ENCODE measurements at places on chromosomes 3 and 15.
A peak's percentile ranks its signal among the peaks of the same experiment; 100 is the strongest.

DNA sequence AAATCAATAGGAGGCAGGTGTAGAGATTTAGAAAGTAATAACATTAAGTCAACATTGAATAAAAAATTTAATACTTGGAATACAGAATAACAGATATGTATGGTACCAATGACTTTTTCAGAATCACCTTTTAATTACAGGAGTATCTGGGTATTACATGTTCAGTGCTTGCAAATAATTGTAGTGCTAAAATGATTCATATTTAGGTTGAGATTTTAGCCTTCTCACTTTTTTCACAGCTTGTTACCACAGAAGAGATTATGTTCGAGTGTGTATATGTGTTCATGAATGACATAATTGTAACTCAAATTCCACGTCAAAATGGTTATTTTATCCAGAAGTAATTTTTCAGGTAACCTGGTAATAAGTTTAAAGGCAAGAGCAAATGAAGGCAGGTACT is 187.9 kb upstream of the TBL1XR1 start:
- no peak for DNase-seq

- no peak for DNase-seq
Observed at GRCh38 chr3:149368201-149368673, 9.2 kb downstream of the TM4SF1 start.

GRCh38 chr3:8532251-8532871 is 30.7 kb downstream of the LMCD1 start:
- DNase-seq: no peak

- DNase-seq: no peak
Observed at GRCh38 chr3:69212411-69213160, 90.2 kb upstream of the LMOD3 start.

- DNase-seq: no peak
Observed at GRCh38 chr3:179871782-179872181, 165.0 kb downstream of the PEX5L start.

DNA sequence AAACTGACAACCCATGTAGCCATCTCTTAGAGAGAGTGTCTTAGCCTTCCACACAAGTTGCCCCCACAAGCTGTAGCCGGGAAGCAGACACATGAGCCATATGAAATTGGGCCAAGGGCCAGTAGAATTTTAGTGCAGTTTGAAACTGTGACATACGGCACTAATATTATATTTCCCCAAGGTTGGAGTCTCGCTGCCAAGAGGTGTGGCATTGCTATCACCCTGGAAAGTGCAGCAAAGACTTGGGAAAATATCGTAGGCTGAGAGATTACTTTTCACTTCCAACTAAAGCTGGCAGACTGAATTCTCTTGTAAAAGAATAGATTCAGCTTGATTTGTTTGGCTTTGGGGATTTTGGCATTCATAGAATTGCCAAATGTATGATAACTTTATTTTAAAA is 89.2 kb downstream of the ECT2 start:
- DNase-seq: no peak

DNA sequence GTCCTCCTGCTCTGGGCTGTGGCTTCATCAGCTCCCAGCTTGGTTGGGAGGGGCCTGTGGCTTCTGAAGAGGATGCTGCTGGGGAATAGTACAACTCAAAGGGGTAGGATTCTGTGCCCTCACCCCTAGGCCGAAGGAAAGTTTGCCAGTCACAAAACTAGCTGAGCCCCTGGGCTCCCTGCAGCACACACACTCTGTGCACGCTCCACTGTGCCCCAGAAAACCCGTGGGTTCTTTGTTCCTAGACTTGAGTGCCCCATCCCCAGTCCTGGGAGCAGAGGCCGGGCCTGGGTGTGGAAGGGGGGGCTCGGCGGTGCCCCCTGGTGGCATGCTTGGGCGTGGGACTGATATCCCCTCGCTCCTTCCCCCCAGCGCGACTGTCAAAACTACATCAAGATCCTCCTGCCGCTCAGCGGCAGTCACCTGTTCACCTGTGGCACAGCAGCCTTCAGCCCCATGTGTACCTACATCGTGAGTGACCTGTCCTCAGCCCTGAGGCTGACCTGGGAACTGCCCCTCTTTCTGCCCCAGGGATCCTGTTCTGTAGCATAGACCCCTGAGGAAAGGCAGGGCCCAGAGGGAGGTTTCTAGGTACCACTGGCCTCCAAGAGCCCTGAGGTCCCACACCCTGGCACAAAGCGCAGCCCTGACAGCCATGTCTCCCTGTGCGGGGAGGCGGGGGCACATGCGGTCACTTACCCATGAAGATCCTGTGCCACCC is 14.2 kb downstream of the CIB1 start:
- DNase-seq: peak; percentile 52

DNA sequence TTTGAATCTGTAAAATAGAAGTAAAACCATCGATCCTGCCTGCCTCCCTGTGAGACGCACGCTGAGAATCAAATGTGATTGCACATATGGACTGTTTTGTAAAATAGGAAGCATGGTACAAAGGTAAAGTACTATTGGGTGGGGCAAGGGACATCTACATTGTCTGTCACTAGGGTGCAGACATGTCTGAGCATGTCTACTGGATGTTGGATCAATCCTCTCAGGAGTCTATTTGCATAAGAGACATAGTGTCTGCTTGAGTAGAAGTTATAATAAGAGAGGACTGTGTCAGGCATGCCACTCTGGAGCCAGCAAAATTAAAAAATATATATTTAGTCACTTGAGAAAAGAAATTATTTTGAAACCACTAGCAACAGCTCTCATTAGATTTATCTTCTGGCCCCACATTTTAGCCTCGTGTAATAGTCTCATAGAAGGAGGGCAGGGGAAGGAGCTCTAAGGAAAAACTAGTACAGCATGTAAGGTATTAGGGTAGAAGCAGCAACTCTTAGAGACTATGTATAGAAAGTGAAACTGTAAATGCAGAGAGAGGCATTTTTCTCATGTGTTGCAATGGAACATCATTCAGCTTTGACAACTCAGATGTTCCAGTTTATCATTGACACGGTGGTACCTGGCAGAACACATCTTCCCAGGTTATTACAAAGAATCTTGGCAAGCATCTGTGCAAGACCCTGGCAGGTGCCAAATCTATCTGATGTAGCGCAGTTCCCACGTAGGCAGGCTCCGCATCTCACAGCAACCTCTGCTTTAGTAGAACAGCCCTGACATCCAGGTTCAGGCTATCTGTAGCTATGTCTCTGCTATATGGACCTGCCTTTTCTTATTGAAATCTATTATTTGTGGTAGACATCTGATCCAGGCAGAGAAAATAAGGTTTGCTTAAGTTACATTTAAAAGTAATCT is 85.2 kb upstream of the CHL1 start:
- no peak for DNase-seq

DNA sequence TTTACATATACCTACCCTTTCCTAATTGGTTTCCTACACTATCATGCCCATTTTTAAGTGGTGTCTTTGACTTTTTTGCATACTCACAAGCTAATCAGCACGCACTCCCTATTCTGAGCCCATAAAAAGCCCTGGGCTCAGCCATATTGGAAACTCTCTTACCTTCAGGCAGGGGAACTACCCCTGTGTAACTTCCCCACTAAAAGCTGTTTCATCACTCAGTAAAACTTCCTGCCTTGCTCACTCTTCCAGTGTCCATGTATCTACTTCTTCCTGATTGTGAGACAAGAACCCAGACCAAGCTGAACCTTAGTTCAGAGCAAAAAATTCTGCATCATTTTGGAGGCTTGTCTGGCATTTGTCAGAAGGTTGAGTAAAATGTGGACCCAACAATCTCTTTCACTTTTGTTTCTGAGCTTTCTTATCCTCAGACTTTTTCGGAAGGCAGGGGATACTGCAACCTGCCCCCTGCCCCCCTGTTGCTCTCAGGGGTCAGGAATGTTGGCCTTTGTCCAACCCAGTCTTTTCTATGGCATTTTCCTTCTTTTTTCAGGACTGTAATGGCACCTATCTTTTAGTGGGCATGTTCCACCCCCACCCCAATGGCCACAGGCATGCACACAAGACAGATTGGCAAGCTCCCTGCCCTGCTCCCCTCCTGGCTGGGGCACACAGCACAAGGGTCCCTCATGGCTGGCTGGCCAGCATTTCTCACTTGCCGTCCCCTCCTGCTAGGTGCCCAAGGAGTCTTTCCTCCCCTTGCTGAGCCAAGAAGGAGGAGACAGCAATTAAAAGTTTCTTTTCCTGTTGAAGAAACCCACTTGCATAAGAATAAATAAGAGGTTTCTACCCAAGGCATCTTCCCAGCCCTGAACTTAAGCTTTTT is 26.3 kb upstream of the TMEM45A start:
- DNase-seq: no peak

- DNase-seq: no peak
Observed at GRCh38 chr15:91376038-91376437, 276.0 kb downstream of the SV2B start.

DNA sequence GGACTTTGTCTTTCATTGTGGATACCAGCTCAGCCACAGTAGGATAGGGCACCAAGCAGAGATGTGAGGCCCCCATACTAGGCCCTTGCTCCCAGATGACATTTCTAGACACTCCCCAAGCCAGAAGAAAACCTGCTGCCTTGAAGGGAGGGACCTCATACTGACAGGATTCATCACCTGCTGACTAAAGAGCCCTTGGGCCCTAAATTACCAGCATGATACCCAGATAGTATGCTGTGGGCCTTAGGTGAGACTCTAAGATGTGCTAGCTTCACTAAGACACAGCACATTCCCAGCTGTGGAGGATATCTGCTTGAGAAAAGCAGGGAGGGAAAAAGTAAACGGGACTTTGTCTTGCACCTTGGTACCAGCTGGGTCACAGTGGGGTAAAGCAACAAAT is 324.0 kb downstream of the TBL1XR1 start:
- no peak for DNase-seq

- DNase-seq: no peak
Observed at GRCh38 chr3:166071-166470, 30.5 kb upstream of the CHL1 start.

DNA sequence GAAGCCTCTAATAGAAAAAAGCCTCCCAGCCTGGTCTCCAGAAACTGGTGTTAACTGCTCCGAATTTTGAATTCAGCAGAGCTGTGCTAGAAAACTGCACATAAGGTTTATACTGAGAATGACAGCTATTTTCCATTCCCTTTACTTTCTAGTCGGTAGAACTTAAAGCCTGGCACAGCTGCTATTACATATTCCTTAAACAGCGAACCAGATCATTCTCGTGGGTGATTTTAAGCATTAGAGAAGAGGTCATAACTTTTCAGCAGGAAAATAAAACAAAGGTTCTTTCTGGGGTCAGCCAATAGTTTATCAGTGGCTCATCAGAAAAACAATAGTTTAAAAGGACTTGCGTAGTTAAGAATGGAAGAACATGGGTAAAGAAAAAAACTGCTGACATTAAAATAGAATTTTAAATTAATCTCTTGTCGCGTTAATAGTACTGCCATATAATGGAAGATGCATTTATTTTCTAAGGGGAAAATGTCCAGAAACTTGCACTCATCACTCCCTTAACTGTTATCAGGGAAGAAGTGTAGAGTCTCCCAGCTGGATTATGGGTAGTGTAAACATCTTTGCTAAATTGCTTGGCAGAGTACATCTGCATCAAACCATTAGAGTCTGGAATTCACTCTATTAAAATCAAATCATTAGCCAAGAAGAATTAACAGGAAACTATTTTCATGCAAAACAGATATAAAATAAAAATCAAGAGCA is 7.9 kb downstream of the VGLL4 start:
- no peak for DNase-seq

- no peak for DNase-seq
Observed at GRCh38 chr3:170259907-170260306, 37.7 kb downstream of the PRKCI start.

- no peak for DNase-seq
Observed at GRCh38 chr3:191336833-191337232, 6.5 kb upstream of the UTS2B start.

- DNase-seq: no peak
Observed at GRCh38 chr3:123880998-123881561, 3.1 kb downstream of the MYLK start.

- peak; percentile 58 for DNase-seq
Observed at GRCh38 chr15:49145651-49146609, 9.5 kb downstream of the COPS2 start.

- no peak for DNase-seq
Observed at GRCh38 chr3:120245386-120245785, 39.6 kb downstream of the GPR156 start.

DNA sequence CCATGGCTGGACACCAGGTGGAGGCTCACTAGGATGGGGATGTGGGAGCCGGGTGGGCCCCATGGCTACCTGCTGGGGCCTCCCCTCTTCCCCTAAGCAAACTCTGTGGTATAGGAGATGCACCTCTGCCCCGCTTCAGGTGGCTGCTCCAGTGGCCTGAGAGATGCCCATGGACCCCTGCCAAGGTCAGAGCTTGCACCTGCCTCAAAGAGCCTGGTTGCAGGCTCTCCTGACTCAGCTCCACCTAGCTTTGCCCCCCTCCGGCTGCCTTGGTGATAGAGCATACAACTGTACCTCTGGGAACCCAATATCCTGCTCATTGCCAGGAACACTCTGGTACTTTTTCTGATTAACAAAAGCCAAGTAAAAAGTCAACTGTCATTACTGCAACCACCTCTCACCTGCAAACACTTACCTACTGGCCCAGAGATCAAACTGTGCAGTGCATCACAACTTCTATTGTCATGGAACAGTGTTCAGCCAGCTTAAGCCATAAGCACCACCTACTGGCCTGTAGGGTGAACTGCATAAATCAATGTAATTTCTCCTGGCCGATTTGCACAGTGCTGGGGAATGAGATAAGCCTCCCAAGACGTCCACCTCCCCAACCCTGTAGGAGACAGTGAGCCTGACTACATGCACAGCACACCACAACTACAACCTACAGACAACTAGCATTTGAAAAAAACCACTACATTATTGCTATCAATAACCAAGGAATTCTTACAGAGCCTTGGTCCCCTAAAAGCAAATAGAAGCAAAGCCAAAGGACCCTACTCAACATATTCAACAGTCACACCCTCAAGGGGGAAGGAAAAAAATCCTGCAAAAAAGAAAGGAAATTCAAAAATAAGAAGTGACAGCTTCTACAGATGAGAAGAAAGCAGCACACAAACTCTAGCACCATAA is 352.4 kb upstream of the ARHGEF26 start:
- peak; percentile 57 for DNase-seq
